Astrocyte of the spinal cord (primary cell): ENCODE measurements at places on chromosomes 1 and 21.

GRCh38 chr1:6162773-6163172 is 17.3 kb downstream of the CHD5 start:
- DNase-seq = no peak

- DNase-seq = no peak
Measured at GRCh38 chr1:17535300-17535936, 4.1 kb upstream of the ARHGEF10L start.

- DNase-seq = no peak
Measured at GRCh38 chr1:6106977-6107376, 61.3 kb downstream of the KCNAB2 start.

- no peak for DNase-seq
Measured at GRCh38 chr1:8165595-8166360, 139.7 kb upstream of the ERRFI1 start.

DNA sequence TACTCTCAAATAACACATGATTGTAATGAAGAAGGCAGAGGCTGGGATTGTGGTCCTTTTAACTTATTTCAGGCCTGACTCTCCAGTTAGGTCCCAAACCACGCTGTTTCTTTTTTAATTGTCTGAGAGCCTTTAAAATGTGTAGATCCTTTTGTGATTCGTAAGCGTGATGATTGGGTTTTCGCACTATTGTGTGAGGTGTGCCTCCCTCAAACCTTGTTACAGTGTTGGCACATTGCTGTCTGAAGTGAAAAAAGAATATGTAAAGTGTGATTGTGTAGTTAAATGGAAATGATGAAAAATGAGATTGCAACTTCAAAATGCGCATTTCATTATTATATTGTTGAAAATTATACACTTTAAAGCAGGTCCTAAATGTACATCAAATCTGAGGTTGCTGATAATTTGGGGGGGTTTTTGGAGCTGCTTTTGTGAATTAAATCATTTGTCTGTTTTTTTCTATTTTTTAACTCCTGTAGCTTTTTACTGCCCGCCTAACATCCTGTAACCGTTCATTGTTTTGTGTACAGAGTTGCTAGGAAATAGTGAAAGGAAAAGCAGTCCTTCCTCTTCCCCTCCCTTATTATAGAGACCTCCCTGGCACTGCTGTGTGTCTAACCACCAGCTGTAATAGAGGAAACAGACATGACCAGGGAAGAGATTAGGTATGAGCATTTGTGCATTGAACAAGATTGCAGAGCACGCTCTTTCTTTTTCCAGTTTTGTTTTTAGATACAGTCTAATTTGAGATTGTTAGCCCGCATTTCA is 43.3 kb downstream of the IARS2 start:
- DNase-seq = peak; percentile 42

DNA sequence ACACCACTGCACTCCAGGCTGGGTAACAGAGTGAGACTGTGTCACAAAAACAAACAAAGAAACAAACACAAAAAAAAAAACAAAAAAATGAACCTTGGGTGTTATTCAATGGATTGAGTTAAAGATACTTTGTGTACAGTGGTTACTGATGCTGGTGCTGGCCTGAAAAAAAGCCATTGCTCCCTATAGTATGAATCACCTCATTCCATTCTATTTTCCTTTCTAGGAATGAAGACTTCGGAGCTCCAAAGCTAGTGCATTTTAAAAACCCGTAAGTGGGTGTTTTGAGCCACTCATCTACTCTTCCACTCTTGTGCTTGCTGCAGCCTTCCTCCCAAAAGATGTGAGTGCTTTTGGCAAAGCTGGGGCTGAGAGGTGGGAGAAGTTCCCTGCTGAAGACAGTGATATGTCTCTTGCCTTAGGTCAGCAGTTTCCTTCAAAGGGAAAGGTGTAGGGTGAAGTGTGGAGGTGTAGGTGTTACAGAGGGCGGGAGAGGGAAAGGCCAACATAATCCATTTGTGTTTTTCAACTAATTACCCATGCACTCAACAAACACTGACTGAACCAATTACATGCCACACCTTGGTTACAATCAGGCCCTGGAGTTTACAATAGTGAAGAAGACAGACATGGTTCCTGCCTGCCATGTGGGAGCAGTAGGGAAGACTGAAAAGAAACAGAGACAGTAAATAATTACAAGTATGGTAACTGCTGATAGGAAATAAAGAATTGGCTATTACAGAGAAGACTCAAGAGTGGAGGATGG is 55.0 kb upstream of the SERBP1 start:
- peak; percentile 6 for DNase-seq

DNA sequence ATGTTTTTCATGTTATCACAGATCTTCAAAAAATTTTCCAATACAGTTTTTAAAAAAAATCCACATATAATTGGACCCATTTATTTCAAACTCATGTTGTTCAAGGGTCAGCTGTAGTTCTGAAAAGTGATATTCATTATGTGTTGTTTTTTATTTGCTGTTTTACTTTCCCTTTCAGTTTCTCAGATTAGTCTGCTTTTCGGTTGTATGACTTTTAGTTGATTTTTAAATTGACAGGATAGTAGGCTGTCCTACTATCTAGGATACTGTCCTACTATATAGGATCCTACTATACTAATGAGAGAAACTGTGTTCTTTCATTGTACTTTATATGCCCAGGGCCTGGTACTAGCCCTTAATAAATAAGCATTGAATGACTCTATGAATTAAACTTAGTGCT is 33.6 kb upstream of the GPR52 start:
- no peak for DNase-seq

DNA sequence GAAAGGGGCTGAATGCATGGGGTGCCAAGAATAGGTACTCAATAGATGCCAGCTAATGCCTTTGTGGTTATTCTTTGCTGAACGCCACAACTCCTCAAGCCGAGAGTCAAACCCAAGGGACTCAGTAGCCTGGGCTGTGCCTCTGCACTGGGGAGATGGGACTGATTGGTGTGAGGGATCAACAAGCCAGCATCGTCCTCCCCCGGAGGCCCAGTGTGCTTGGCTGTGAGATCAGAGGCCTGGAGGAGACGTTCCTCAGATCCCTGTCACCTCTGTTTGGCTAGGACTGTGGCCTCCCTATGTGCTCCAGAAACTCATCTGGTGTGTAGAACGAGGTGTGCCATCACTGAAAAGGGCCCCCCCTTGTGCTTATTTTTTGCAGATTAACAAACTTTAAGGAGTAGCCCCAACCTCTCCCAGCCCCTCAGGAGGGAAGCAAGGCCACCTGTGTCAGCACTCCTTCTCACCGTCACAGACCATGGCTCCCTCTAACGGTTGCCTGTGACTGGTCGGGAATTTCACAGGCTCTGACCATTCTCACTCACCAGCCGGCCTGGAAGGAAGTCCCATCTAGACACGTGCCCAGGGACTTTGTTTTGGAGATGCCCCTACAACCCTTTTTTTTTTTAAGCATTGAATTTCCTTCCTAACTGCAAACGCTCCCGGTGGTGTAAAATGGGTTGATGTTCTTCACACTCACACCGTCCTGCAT is 194.0 kb upstream of the VAMP3 start:
- peak; percentile 15 for DNase-seq

- no peak for DNase-seq
Measured at GRCh38 chr1:55054396-55054795, 15.0 kb downstream of the PCSK9 start.

DNA sequence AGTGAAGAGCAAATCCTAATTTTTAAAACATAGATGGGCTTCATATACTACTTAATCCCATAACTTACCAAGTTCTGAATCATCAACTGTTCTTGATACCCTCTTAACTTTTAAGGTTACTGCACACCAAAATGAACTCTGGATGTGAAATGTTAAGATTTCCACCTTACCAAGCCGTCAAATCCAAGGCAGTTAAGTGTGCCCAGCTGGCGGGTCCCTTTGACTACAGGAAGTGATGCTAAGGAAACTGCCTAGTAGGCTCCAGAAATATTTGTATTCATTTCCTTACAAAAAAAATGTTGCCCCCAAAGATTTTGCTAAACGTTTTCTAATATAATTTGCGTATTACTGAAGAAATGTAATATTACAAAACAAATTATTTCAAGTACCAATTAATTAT is 10.7 kb downstream of the NRIP1 start:
- DNase-seq = no peak

DNA sequence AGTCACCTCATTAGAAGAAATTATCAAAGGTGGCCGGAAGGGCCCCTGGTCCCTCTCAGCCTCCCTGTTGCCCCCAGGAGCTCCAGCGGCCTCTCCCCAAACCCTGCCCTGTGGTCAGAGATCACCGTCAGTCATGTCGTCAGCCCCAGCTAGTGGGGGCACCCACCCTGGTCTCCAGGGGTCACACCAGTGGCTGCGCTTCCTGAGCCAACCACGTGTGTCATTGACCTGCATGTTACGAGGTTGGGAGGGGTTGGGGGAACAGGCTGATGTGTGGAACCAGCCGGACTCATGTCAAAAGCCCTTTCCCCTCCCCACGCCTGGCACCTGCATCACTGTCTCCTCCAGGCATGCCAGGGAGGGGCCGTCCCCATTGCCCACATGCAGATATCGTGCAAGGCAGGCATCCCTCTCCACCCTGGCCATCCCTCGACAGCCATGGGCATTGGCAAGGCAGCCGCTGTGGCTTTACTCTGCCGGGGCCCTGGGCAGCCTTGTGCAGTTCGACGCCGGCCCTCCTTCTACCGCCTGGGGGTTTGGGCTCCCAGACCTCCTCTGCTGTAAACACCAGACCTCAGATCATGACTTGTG is 128.7 kb downstream of the CRYAA start:
- DNase-seq = no peak

DNA sequence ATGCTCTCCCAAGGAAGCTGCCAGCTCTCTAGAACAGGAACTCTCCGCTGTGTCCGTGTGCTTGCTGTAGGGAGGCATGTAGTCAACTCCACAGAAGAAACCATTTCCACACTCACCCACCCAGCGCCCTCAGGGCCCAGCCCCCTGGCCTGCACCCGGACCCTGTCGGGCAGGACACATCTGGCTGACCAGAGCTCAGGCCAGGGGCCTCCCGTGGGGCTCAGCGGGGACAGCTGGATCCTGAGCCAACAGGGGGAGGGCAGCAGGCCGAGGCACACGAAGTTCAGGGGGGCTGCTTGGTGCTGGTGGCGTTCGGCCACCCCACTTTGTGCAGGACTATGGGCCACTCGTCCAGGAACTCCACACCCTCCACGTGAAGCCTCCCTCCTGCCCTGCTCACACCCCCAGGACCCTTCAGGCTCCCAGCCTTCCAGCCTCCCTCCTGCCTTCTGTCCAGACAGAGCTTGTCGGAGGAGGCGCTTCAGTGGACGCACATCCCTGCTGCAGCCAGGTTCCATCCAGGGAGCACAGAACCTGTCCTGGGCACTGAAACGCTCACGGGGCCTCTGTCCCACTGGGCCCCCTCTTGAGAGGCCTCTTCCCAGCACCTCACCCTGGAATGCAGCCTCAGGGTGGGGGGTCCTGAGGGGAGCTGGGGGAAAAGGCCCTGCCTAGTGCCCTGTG is 15.0 kb upstream of the FAAP20 start:
- no peak for DNase-seq
